Effector memory CD8-positive, alpha-beta T cell (primary cell): ENCODE measurements at places on chromosomes 7 and 10.
A peak's percentile ranks its signal among the peaks of the same experiment; 100 is the strongest.

DNA sequence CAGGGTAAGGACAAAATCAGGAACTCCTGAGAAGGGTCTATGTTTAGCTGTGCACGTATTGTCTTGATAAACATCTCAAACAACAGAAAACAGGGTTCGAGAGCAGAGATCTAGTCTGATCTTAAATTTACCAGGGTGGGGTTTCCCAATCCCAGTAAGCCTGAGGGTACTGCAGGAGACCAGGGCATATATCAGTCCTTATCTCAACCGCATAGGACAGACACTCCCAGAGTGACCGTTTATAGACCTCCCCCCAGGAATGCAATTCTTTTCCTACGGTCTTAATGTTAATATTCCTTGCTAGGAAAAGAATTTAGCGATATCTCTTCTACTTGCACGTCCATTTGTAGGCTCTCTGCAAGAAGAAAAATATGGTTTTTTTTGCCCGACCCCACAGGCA lies 35.5 kb downstream of the VIM start:
- DNase-seq: no peak
- no peak overlapping the region for H3K27ac ChIP-seq
- no peaks in the 10 kb centered on the region for H3K4me1 ChIP-seq
- H3K4me3 ChIP-seq: no peak overlapping the region

GRCh38 chr10:119209736-119210355 lies 2.5 kb downstream of the GRK5 start:
- no peaks in the 10 kb centered on the region for H3K27me3 ChIP-seq
- no peak for DNase-seq
- H3K36me3 ChIP-seq: peaks cover 18% of the 10 kb centered on the region
- peak overlapping the region; percentile 84 for H3K27ac ChIP-seq

GRCh38 chr10:92384741-92385140 lies 93.8 kb downstream of the MARCHF5 start:
- H3K27ac ChIP-seq: no peak overlapping the region
- H3K36me3 ChIP-seq: no peaks in the 10 kb centered on the region
- peaks cover 65% of the 10 kb centered on the region for H3K27me3 ChIP-seq
- no peaks in the 10 kb centered on the region for H3K4me1 ChIP-seq

GRCh38 chr10:52649511-52649910 lies 123.1 kb downstream of the MBL2 start:
- H3K27me3 ChIP-seq: no peaks in the 10 kb centered on the region
- no peaks in the 10 kb centered on the region for H3K4me1 ChIP-seq
- no peak for DNase-seq
- no peak overlapping the region for H3K27ac ChIP-seq

GRCh38 chr7:54722026-54722425 lies 37.0 kb downstream of the SEC61G start:
- no peak overlapping the region for H3K4me3 ChIP-seq
- no peaks in the 10 kb centered on the region for H3K27me3 ChIP-seq
- H3K27ac ChIP-seq: no peak overlapping the region
- no peaks in the 10 kb centered on the region for H3K4me1 ChIP-seq

DNA sequence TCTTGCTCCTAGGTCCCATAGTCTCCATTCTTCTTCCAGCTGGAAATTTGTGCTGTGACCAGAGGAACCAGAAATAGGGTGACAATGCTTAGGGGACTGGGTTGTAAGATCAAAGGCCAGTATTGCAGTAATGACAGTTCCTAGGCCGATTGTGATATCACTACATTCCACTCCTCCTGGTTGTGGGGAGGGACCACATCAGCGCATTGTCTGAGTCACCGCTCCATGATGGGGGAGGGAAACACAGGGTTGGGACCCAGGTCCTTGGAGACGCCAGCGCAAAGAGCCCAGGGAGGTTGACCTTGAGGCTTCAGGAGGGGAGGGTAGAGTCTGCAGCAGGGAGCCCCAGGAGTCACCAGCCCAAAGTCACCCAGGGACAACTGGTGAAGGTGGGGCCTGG lies 20.8 kb upstream of the GGCT start:
- no peaks in the 10 kb centered on the region for H3K36me3 ChIP-seq
- H3K4me3 ChIP-seq: no peak overlapping the region
- H3K27me3 ChIP-seq: no peaks in the 10 kb centered on the region
- no peak for DNase-seq

GRCh38 chr7:91064052-91064451 lies 200.2 kb upstream of the FZD1 start:
- H3K4me3 ChIP-seq: no peak overlapping the region
- no peaks in the 10 kb centered on the region for H3K4me1 ChIP-seq
- H3K27ac ChIP-seq: no peak overlapping the region
- no peak for DNase-seq
- no peaks in the 10 kb centered on the region for H3K27me3 ChIP-seq
- H3K36me3 ChIP-seq: no peaks in the 10 kb centered on the region
